ENCODE measurements at places on chromosomes 6 and 20. TPM values are rescaled to one million over a fixed set of nuclear protein-coding genes. Genes with fewer than 3 reads are reported as not detected.
A peak's percentile ranks its signal among the peaks of the same experiment; 100 is the strongest.

DNA sequence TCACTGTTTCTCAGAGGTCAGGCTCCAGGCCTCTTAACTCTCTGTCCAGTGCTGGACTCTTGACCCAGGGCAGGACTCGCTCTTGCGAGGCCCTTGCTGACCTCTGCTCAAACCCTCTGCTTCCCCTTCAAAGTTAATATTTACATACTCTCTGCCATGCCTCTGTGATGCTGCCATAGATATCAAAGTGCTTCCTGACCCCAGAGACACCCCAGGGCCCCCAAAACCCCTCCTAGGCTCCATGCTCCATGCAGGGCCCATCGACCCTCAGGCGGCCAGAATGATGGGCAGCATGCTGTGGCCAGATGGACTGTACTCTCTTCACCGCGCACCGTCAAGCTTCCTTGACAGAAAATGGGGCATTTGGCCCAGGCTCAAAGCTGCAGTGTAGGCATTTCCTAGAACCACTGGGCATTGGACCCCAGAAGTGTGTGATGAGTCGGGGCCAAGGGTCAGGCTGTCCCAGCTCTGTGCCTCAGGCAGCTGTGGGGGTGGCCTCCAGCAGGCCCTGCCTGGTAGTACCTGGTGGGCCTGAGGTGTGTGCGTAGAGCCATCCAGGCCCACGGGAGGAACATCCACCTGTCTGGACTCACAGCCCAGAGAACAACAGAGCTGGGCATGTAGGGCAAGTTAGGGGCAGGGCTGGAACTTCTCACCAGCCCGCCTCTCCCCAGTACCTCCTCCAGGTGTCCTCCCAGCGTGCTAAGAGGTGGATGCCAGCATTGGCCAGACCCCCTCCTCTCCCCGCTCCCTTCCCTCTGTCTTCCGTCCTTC is 142.8 kb downstream of the VEGFA start:
- DNase-seq, result no peak

DNA sequence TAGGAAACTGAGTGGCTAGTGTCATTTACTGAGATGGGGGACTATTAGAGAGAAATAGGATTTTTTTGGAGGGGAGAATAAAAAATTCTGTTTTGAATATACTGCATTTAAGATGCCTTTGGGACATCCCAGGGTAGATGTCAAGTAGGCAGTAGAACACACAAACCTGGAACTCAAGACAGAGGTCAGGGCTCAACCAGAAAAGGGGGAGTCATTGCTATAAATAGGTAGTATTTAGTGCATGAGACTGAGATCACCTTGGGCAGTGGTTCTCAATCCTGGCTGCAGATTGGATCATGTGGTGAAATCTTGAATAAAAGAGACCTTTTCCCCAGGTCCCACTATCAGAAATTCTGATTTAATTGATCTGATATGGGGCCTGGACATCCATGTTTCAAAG is 110.5 kb upstream of the SUPT3H start:
- no peak for DNase-seq

- DNase-seq, result peak; percentile 80
These were observed 26.2 kb upstream of the HDAC2 start for GRCh38 chr6:113997116-113997515.

- no peak for DNase-seq
These were observed 216.3 kb downstream of the SYNDIG1 start for GRCh38 chr20:24685736-24686135.

Gene KCNS1
- total RNA-seq, result 1.3 TPM

- DNase-seq, result peak; percentile 37
These were observed 25.8 kb upstream of the FABP7 start for GRCh38 chr6:122753688-122754056.

Gene TMC2
- not detected for total RNA-seq

- DNase-seq, result no peak
These were observed 368.1 kb downstream of the PKHD1 start for GRCh38 chr6:51719297-51719696.

Gene KLC4
- total RNA-seq, result 16.1 TPM

Gene CPXM1
- 10.8 TPM for total RNA-seq

- DNase-seq, result no peak
These were observed 1.5 kb downstream of the NOL4L start for GRCh38 chr20:32583581-32584070.

GRCh38 chr6:107833136-107833535 is 9.0 kb upstream of the SCML4 start:
- no peak for DNase-seq

- DNase-seq, result no peak
These were observed 176.7 kb downstream of the CLIC5 start for GRCh38 chr6:45838996-45839395.

Gene RSPO3
- total RNA-seq, result 0.32 TPM

Gene LY6G6F
- total RNA-seq, result not detected

Gene TULP1
- not detected for total RNA-seq

DNA sequence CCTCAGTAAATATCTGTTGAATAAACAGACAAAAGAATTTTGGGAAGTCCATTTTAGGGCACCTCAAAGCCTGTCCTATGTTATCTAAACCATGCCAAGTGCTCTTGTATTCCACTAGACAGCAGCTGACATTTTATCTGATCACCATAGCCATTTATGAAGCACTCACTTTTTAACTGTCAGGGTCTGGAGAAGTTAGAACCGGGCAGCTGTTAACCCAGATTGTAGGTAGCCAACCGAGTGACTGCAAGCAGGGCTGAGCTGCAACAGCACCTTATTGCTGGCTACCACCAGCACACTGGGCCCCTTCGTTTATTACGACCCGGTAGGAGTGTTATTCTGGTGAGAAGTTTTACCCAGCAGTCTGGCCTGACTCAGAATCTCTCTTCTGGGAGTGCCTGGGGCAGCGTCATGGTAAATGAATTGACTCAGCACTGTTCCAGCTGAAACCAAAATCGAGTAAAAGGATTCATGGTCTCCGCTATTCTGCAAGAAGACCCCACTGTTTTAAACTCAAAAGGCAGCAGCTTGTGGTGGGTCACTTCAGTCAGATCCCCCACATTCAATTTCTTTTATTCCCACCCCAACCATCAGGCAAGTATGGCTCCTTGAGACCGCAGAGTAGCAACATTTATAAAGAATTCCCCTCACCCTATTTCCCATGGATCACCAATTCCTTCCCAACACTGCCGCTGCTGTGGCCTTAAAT is 1.7 kb downstream of the UBE2V1 start:
- peak; percentile 67 for DNase-seq

DNA sequence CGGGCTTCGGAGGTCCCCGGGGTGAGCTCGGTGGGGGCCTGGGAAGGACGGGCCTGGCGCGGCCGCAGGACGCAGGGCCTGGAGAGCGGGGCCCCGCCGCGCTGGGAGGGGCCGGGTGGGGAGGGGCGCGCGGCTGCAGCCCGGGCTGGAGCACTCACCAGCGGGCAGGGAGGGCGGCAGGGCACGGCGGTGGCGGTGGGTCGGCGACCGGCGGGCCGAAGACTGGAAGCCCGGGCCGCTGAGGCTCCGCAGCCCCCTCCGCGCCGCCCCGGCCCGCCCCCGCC is at the start of gene GATA5:
Gene GATA5, minus strand, starts transcription at position 224 of the 284 bp plus-strand sequence. CDS start 474 bp downstream, outside the sequence.
- no peak for DNase-seq
